ENCODE measurements at places on chromosomes 6 and 20.

DNA sequence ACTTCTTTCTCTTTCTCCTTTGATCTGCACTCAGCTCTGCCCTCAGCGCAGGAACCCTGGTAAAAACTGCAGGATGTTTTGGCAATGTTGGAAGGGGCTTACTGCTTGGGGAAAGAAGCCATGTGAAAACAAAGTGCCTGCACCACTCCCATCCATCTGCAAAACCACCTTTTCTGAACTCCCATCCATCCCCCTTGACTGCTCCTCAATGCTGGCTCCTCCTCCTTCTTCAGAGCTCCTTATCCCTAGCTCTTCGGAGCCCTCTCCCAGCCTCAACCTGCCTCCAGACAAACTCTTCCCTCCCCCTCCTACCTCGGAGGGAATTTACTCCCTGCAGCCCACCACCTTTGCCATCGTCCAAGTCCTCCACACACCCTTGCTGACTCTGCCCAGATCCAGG is 4.2 kb upstream of the ZBTB12 start:
- no peak for DNase-seq

DNA sequence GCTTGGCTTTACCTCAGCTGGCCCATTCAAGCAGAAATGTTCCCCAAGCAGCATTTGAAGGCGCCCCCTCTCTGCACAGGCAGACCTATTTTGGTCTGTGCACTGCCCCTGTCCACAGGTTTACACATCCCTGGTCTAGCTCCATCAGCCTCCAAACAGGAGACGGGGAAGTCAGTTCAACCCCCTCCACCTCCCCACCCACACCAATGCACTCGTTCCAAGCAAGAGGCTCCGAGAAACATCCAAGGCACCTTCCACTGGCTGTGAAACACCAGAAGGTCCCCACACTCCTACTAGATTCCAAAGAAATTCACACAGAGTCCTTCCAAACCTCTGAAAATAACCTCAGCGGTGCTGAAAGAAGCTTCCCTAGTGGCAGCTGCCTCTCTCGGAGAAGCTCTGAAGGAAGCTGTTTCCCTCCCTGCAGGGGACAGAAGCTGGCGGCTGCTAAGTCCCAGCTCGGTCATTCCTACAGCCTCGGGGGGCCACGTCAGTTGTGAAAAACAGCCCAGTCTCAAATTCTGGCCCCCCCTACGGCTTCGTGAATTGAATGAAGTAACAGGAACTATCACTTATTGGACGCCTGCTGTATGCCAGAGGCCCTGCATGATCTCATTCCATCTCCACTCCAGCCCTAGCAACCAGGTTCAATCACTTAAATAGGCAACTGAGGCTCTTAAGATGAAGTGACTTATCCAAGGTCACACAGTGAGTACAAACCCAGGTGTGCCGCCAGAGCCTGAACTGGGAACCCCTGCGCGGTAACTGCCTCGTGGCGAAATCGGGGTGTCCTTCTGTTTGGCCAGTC is 815 bp downstream of the SPATA2 start:
- no peak for DNase-seq

- DNase-seq, result peak; percentile 2
These were observed 60.1 kb downstream of the SESN1 start for GRCh38 chr6:109034526-109034925.

DNA sequence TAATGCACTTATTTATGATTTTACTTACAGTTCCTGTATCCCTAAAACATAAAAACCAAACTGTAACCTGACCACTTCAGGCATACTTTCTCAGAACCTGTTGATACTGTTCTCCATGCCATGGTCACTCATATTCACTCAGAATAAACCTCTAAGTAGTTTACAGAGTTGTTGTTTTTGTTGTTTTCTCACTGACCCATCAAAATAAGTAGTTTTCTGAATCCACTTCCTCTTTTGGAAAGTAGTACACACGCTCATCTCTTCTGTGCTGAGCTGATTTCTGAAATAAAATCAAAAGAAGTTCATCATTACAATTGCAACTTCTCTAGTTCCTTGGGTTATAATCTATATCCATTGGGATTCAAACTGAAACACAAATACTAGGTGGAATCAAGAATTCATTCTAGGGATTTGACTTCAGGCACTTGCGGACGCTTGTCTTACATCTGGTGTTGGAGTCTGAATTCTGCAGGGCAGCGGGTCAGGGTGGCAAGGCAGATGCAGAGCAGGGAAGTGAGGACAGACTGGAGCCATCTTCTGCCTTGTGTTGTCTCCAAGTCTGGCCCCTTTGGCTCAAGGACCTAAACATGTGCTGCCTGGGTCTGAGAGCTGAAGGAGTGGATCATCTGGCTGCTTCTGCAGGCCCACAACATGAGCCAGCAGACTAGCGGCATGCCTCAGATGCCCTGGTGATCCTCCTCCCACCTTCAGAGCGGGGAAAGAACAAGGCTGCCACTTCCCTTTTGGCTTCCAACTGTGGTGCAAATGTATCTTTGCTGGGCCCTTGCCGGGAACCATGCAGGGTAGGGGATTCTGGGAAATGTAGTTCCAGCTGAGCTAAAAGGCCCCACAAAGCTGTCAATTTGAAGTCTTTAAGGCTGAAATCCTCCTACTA is 167.9 kb upstream of the MYLIP start:
- peak; percentile 8 for DNase-seq

DNA sequence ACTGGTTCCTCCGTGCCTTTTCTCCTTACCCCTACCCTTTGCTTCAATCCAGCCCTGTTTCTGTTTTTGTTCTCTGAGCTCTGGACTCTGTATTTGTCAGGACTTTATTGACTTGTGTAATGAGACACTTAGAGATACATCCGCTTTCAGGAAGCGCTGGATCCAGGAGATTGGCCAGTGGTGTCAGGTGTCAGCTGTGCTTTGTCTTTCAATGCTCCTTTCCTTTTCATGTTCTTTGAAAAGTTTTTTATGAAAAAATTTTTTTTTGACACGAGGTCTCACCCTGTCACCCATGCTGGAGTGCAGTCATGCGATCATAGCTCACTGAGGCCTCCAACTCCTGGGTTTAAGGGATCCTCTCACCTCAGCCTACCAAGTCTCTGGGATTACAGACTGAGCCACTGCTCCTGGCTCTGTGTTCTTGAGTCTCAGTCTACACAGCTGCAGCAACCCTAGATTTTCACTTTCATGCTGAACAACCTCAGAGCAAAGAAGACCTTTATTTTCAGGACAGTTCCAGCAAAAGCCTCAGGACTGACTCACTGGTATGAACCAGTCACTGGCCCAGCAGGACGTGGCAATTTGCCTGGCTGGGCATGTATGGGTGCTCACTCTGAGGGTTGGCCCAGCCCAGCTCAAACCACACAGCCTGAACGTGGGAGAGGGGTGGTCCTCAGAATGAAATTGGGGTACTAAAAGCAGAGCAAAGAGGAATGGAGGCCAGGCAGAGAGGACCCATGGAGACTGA is 108.5 kb downstream of the DHX35 start:
- peak; percentile 71 for DNase-seq

- DNase-seq, result peak; percentile 47
These were observed 83.3 kb downstream of the SYCP2 start for GRCh38 chr20:59850018-59850641.

- peak; percentile 67 for DNase-seq
These were observed at the start of gene MTCL3 for GRCh38 chr6:127518710-127519468. Gene MTCL3 (minus strand): TSS chr6:127519335.

- no peak for DNase-seq
These were observed 177.2 kb downstream of the MCHR2 start for GRCh38 chr6:99816795-99817194.

GRCh38 chr20:9500121-9500520 is 14.3 kb upstream of the LAMP5 start:
- DNase-seq, result no peak

DNA sequence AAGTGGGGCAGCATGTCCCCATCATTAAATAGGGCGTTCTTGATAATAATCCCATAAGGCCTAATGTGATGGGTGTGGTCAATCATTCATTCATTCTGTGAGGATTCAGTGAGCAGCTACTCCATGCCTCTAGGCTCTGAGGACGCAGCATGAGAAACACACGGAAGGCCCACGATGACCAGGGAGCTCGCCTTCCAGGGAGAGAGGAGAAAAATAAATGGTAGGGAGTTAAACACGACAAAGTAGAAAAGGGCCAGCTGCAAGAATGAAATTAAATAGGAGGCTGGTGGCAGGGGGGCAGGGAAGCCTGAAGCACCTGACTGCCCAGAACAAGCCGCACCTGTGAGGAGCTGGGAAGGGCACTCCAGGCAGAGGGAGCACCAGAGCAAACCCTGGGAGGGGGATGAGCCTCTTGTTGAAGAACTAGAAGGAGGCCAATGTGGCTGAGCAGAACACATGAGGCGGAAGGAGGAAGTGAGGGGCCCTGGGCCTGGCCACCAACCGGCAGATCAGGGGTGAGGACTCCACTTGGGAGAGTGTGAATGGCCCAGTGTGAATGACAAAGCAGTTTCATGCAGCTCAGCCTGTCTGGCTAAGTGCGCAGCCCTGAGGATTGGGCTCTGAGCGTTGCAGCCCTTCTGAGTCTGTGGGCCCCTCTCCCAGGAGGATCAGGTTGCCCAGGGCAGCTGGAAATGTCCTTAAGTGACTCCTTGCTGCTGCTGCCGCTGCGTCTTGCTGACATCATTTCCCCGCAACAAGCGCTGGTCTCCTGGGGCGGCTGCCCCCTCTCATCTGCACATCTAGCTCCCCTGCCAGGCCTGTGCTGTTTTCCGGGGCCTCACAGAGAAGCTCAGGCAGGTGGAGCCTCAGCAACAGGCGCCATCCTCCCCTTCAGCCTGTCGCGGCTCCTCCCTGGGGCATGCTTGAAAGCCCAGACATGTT is 99.9 kb downstream of the CDH26 start:
- DNase-seq, result peak; percentile 64

- no peak for DNase-seq
These were observed 129.3 kb upstream of the SLC24A3 start for GRCh38 chr20:19083136-19083621.

DNA sequence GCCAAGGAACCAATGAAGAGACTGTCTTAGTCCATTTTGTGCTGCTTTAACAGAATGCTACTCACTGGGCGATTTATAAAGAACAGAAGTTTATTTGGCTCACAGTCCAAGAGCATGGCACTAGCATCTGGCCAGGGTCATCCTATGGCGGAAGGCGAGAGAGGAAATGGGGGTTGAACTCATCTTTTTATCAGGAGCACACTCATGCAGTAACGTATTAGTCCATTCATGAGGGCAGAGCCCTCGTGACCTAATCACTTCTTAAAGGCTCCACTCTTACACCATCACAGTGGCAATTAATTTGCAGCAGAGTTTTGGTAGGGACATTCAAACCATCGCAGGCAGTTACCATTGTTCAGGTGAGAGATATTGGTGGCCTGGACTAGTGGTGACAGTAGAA is 8.5 kb downstream of the ARFGEF2 start:
- DNase-seq, result no peak

- peak; percentile 48 for DNase-seq
These were observed 187.8 kb downstream of the MYLK4 start for GRCh38 chr6:2562721-2563451.

DNA sequence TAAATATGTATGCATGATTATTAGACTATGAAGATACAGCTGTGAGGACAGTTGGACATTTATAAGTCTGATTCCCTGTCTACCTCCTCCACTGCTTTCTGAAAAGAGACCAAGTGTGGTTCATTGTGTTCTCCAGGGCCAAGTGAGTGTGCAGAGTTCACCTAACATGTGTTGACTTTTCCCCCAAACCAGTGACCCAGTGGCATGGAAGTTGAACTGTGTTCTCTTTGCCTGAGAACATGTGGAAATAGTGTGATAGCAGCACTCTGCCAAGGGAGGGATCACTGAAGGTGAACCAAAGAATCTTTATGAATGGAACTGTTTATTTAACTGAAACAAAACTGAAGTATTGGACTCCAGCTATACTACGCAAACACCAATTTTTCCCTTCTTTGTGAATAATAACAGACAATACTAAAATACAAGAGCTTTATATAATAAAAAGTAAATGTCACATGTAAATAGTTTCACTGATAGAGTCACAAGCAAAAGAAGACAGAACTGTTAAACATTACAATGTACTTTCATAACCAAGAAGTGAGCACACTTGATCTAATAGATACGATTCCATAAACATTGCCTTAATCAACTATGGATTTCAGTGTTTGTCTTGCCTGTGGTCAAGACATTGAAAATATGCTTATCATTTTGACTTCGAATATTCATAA is 200.3 kb upstream of the FUT9 start:
- DNase-seq, result no peak

GRCh38 chr6:149962461-149963211 is 1.1 kb upstream of the ULBP1 start:
- no peak for DNase-seq

DNA sequence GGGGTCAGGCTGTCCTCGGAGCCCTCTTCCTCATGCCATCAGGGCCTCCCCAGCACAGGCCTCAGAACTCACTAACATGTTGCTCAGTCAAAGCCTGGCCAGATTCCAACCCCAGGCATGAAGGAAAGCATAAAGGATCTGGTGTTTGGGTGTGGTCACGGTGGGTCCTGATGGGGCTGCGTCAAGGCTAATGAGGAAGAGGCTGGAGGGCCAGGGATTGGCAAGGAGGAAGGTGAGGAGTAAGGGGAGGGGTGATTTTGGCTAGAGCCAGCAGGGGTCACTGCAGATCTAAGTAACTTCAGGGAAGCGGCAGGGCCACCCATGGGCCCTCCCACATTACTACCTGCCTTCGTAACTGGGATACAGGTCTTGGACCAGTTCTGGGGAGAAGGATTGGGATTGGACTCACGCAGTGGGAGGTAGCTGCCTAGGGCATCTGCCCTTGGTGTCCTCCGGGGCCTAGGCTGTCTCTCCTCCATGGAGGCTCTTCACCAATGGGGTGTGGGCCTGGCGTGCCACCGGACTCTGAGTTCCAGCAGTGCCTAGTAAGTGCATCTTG is 36.2 kb upstream of the MRPS18A start:
- peak; percentile 68 for DNase-seq

GRCh38 chr6:126123226-126123625 is 136.9 kb downstream of the TRMT11 start:
- DNase-seq, result no peak

GRCh38 chr6:20718705-20719653 is 184.7 kb downstream of the CDKAL1 start:
- DNase-seq, result peak; percentile 23

DNA sequence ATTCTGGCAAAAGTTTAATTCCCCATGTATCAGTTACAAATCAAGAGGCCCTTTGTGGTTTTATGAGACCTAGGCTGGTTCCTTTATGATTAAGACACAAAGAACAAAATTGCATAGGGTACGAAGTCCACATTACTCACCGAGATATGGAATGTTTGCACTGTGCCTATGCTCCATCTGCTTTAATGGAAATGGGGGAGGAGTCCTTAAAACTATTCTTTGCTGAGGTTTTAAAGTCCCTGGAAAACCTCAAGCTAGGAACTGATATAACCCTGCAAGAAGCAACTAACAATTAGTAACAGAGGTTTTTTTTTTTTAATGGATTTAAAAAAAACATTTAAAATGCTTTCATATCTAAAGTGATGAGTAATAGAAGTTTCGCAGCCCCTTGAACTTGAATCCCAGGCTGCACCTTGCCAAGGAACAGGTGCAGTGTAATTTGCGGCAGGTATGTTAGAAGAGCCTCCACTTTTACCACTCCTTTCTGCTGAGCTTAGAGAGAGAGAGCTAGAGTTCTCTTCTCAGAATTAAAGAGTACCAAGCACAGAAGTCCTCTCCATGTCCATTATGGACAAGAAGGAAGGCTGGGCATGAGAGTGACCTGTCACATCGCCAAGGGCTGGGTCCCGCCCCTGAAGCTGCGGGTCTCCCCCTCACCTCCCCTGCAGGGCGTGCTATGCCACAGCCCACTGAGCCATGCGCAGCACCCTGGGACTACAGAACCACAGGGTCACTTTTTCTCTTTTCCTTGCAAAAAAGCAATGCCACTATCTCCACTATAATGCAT is 2.3 kb downstream of the SERPINB1 start:
- DNase-seq, result peak; percentile 84

Measured in fibroblast of skin of scalp (primary cell).